Lung (tissue), 17 donors: ENCODE measurements at places on chromosomes 12 and 14. TPM values are rescaled to one million over a fixed set of nuclear protein-coding genes. Genes with fewer than 3 reads are reported as not detected.

- no peak for DNase-seq
Observed at GRCh38 chr14:55973911-55974630, 144.1 kb upstream of the PELI2 start.

- no peak for DNase-seq
Observed at GRCh38 chr14:31265701-31266398, 58.3 kb upstream of the HECTD1 start.

- DNase-seq: no peak
Observed at GRCh38 chr12:52358575-52359350, 8.5 kb downstream of the KRT85 start.

DNA sequence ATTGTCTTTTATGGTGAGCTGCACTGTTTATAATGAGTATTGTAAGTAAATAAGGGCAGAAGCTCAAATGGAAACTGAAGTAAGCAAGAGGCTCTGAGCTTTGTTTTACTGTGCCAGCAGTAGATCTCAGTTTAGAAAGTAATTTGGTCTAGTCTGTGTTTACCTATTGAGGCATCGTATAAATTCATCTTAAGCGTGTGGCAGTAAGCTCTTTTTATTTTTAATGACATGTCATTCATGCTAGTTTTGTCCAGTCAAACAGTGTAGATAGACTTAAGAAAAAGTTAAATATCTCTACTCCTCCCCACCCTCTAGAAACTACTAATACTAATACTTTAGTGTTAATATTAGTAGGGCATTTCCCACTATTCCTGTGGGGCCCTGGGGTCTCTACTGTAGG lies 2.0 kb downstream of the ANO6 start:
- DNase-seq: no peak

GRCh38 chr12:11759899-11760298 lies 110.4 kb downstream of the ETV6 start:
- DNase-seq: no peak

The SLC5A8 gene
- 7.0 TPM for total RNA-seq
